ENCODE measurements at places on chromosomes 7 and 10.

DNA sequence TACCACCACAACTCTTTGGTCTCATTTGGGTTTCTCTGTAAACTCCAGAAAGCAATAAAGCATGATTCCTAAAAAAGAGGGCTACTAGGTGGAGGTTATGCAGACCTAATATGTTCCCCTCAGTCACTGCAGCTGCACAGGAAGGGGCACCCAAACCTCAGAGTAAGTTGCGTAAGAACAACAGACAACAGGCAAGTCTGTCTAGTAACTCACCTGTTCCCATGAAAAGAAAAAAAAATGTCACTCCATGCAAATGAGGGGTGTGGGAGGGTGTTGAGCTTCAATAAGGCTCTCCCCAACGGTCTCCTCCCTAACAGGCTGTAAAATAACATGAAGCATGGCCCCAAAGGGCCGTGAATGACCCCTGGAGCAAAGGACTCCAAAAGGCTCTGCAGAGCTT lies 461.4 kb downstream of the KCNMA1 start:
- no peak for DNase-seq

- no peak for DNase-seq
These were observed 41.6 kb downstream of the ANXA8 start for GRCh38 chr10:47442351-47442750.

DNA sequence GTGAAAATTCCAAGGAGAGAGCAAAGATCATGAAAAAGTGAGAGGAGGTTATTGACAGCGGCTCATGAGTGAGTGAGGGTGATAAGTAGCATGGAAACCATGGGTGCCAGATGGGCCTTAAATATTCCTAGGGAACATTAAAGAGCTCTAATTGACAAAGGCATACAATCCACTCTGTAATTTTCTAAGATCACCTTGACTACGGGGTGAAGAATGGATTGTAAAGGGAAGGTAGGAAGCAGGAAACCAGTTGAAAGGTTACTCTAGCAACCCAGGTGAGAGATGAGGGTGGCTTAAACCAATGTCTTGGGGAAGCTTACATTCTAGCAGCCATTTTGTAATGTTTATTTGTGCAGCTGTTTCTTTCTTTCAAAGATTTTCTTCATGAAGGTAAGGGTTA lies 75.7 kb downstream of the RSU1 start:
- DNase-seq, result no peak

DNA sequence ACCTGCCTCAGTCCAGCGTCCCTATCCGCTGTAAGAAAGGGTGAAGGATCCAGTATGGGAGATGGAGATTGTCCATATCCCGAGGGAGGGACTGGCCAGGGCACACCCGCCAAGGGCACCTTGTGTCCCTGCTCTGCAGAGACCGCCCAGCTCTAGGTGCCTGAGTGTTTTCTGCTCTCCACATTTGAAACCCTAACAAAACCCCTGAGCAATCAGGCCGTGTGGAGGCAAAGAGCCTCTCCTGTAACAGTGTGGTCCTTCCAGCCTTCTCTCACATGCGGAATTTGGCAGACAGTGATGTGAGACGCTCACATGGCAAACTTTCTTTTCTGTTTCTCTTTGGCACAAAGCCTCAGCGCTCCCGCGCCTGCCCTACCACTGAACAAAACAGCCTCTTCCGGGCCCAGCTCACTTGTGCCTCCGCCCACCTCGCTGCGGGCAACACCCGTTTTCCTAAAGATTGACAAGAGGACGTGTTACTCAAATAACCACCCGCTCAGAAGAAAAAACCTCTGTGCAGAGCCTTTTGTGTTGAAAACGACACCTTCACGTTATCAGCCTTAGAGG lies 514.8 kb downstream of the DNAJB6 start:
- DNase-seq, result peak; percentile 5

GRCh38 chr7:47937065-47937687 lies 11.1 kb downstream of the PKD1L1 start:
- DNase-seq, result no peak

DNA sequence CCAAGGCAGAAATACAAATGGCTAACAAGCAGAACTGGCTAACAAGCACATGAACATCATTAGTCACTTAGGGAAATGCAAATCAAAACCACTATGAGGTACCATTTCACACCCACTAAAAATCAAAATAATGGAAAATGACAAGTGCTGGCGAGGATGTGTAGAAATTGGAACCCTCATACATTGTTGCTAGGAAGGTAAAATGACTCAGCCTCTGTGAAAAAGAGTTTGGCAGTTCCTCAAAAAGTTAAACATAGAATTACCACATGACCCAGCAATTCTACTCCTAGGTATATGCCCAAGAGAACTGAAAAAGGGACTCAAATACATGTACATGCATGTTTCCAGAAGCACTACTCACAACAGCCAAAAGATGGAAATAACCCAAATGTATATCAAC lies 52.8 kb upstream of the ANAPC16 start:
- DNase-seq, result no peak

GRCh38 chr10:51630640-51631005 lies 68.8 kb downstream of the CSTF2T start:
- no peak for DNase-seq

- no peak for DNase-seq
These were observed 293.6 kb upstream of the ZNF32 start for GRCh38 chr10:43942096-43942850.

DNA sequence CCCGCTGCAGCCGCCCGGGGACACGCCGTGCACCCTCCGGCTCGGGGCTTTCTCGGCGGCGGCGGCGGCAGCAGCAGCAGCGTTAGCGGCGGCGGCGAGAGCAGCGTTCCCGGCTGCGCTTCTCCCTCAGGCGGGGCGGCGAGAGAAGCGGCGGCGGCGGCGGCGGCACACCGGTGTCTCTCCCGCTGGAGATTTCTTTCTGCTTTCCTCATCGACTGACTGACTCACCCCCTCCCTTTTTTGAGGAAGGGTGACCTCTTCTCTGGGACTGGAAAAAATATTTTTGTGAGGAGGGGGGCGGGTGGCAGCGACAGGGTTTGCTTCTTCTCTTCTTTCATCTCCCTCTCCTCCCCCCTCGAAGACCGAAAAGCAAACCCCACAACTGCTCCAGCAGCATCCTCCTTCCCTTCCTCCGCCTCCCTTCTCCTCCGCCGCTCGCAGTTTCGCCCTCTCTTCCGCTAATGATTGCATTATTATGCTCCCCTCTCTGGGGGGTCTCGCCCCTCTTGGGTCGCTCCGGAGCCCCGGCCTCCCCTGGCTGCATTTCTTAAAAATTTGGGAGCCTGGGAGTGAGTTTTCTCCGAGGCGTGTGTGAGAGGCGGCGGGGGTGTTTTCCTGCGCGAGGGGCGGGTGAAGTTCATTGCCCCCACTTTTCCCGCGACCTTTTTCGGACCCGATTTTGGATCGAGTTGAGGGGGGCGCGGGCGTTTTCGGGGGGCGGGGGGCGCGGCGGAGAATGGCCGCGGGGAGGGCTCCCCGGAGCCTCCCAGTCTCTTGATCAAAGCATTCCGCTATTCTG lies 411 bp downstream of the AUTS2 start:
- DNase-seq, result peak; percentile 57

GRCh38 chr10:16689696-16690095 lies 127.5 kb downstream of the RSU1 start:
- DNase-seq, result no peak

DNA sequence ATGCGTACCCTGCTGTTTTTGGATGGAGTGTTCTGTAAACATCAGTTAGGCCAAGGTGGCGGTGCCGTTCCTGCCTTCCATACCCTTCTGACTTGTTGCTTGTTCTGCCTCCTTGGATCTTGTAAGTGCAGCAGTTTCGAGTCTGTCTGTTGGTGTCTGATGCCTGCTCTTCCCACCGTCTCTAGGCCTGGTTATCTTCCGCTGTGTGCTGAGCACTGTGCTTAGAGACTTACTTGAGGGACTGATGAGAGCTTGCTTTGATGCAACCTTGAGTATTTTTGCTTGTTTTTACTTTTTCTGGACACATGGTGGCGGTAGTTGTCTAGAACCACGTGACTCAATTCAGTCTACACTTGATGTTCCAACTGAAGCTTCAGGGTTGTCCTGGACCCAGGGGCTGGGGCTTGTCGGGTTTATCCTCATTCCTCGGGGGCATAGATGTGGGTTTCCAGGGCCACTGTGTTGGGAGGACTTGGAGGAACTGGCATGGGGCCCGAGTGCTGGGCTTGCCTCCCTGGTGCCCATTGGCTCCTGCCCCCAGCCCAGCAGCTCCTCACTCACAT lies 14.4 kb upstream of the SPRN start:
- DNase-seq, result no peak

DNA sequence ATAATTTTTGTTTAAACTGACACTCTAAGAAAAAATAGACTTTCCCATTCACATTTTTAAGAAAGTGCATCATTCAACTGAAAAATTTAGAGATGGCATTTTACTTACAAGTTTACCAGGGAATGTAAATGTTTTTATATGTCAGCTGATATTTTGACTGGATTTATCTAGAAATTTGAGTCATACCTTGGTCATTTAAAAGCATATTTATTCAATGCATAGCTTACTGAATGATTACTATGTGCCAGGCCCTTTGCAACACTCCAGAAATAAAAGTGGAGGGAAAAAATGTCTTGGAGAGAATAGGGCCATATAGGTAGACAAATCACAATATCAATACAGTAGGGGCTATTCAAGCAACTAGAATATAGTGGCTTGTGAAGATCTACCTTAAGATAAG lies 98.4 kb upstream of the FAM3C start:
- no peak for DNase-seq

DNA sequence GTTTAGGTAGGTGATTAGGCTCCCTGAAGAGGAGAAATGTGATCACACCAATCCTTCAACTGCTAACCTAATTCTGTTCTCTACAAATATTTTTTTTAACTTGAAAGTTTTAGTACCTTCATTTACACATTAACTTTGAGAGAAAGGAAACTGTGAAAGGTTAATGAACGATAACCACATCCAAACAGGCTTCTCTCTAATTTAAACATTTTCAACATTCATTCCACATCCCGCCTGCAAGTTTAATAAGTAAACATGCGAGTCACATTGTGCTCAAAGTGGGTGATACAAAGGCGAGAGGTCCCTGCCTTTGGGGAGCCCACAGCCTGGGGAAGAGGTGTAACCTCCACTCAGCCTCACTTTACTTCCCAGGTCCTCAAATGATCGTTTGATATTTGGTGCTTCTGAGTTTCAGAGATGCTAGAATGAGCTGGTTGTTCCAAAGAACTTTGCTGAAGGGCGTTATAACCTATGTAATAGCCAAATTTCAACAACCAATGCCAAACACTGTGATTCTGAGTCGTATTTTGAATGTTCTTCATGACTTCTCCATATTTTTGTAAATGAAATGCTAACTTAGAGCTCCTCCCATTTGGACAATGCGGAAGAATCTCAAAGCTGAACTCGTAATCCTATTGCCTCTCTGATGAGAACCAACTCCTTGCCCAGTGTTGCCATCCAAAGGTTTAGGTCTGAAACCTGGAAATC lies 47.5 kb downstream of the DENND2A start:
- no peak for DNase-seq

DNA sequence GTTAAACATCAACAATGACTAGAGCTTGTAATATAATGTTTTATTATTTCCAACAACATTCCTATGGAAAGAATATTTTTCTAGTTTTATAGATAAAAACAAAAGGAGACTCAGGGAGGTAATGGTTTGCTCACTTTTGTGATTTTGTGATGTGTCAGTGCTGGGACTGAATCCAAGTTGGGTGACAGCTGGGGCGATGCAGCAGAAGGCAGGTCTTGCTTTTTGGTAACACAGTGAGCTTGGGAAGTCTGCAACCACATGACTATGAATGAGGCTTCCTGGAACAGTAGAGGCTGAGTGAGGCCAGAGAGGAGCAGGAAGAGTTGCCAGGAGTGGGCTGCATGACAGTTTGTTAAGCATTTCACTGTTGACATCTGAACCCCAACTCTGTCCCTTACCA lies 4.9 kb upstream of the YKT6 start:
- DNase-seq, result no peak

- no peak for DNase-seq
These were observed 645.9 kb downstream of the ARL4A start for GRCh38 chr7:13333371-13333770.

GRCh38 chr7:156929789-156930539 lies 19.5 kb upstream of the NOM1 start:
- no peak for DNase-seq

- no peak for DNase-seq
These were observed 58.8 kb downstream of the CYCS start for GRCh38 chr7:25066253-25066652.

GRCh38 chr10:31070025-31070424 lies 38.4 kb upstream of the ZNF438 start:
- no peak for DNase-seq

DNA sequence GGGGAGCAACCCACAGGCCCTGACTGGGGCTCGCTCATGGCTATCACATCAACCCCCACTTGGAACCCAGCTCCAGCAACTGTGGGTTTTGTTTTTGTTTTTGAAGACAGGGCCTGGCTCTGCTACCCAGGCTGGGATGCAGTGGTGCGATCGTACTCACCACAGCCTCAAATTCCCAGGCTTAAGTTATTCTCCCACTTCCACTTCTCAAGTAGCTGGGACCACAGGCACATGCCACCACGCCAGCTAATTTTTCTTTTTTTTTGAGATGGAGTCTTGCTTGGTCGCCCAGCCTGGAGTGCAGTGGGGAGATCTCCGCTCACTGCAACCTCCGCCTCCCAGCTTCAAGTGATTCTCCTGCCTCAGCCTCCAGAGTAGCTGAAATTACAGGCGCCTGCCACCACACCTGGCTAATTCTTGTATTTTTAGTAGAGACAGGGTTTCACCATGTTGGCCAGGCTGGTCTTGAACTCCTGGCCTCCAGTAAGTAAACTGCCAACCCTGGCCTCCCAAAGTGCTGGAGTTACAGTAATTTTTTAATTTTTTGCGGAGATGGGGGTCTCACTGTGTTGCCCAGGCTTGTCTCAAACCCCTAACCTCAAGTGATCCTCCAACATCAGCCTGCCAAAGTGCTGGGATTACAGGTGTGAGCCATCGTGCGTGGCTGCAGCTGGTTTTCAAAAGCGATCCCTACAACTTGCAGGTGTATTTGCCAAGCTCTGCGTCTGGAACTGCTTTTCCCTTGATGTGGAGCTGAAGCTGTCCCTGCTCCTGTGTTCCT lies 228.7 kb downstream of the SKIDA1 start:
- DNase-seq, result no peak

GRCh38 chr10:5563321-5563961 lies 38.7 kb downstream of the CALML3 start:
- no peak for DNase-seq

DNA sequence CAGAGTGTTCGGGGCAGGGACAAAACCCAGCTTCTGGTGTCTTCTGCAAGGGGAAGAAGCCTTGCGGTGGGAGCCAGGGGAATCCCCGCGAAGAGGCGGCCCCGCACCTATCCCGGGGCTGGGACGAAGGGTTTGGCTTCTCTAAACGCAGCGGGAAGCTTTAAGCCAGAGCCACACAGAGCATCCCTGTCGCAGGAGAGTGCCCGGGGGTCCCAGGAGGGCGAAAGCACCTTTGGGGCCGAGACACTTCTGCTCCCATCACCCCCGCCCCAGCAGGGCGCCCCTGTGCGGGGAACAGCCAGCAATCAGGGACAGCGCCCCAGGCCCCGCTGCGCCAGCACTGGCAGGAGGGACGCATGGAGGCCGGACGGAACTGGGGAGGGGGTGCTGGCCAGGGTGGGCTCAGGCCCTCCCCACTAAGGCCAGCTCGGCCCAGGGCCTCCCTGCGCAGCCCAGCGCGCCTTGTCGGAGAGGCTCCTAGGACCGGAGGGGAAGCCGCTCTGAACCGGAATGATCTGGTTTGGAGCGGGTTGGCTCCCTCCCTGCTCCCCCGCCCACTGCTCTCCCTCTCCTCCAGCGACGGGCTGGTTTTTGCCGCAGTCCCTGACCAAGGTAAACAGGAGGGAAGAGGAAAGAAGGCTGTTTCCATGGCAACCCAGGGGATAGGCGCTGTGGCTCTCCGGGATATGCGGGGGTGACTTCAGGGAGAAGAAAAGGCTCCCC lies 63.9 kb downstream of the TMEM209 start:
- peak; percentile 26 for DNase-seq
